Activated CD4-positive, alpha-beta T cell treated with anti-CD3 and anti-CD28 coated beads for 48 hours (primary cell): ENCODE measurements at places on chromosomes 11 and 22.

DNA sequence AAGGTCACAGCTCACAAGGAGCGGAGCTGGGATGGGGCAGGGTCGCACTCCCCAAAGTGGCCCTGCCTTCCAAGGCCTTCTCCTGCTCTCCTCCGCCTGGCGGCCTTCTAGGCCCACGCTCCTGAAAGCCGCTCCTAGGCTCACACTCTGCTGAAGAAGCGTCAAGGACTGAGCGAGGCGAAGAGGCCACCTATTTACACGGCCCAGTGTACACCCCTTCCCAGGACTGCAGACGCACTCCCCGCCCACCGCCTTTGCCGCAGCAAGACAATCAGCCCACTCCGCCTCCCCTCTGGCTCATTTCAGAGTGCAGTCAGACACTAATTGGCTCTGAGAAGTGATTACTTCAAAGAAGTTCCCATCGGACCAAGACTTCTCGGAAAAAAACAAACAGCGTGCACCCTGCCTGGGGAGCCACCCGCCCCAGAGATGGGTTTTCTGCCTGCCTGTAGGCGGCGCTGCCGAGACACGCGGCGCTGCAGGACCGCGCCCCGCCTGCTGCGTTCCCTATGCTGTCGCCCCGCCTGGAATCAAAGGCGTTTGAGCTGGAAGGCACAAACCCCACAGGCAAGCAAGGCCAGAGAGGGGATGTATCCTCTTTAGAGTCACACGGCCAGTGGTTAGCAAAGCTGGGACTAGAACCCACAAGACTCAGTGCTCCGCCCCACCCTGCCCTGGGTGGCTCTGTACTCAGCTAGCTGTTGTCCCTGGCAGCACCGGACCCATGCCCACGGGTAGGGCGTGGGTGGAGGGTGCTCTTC lies 414.8 kb downstream of the BUD13 start:
- DNase-seq, result peak; percentile 9

DNA sequence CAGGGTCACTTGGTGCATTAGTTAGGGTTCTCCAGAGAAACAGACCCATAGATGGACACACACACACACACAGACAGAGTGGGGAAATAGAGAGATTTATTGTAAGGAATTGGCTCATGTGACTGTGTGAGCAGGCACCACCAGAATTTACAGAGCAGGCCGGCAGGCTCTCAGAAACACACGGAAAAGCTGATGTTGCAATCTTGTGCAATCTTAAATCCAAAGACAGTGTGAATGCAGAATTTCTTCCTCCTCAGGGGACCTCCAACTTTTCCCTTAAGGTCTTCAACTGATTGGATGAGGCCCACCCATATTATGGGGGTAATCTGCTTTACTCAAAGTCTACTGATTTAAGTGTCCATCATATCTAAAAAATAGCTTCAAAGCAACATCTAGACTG lies 49.8 kb downstream of the APIP start:
- DNase-seq, result no peak

- DNase-seq, result no peak
Measured at GRCh38 chr11:69518081-69518950, 36.9 kb downstream of the LINC01488 start.

DNA sequence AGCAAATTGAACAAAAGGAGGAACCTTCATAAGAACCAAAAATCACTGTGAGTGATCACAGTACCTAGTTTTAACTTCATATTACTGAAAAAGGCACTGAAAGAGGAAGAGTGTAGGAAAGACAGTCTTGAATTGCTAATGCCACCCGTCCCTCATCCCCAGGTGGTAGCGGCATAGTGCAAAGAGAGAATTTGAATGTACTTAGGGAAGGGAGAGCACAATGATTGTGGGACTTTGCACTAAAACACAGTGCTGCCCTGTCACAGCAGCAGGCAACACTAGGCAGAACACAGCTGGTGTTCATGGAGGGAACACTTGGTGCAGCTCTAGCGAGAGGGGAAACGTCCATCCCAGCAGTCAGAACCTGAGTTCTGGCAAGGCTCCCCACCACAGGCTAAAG lies 716.3 kb upstream of the ANO5 start:
- no peak for DNase-seq

GRCh38 chr11:1299621-1300020 lies 9.8 kb downstream of the TOLLIP start:
- DNase-seq, result no peak

DNA sequence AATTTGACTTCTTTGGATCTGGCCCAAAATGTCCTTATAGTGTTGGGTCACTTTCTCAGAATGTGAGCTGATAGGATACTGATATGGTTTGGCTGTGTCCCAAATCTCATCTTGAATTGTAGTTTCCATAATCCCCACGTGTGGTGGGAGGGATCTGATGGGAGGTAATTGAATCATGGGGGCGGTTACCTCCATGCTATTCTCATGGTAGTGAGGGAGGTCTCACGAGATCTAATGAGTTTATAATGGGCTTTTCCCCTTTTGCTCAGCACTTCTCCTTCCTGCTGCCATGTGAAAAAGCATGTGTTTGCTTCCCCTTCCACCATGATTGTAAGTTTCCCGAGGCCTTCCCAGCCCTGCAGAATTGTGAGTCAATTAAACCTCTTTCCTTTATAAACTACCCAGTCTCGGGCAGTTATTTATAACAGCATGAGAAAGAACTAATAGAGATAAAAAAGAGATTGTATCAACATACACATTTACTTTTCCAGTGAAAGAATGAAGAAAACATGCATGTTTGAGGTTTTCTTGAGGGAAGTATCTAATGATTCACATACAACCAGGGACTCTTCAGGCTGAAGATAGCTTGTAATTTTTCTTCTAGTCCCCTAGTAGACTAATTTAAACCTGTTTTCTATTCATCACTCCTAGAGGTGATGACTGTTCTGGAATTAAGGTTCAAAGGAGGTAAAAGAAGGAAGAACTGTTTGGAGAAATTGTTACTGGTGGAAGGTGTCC lies 17.3 kb upstream of the CSTF3 start:
- DNase-seq, result no peak

DNA sequence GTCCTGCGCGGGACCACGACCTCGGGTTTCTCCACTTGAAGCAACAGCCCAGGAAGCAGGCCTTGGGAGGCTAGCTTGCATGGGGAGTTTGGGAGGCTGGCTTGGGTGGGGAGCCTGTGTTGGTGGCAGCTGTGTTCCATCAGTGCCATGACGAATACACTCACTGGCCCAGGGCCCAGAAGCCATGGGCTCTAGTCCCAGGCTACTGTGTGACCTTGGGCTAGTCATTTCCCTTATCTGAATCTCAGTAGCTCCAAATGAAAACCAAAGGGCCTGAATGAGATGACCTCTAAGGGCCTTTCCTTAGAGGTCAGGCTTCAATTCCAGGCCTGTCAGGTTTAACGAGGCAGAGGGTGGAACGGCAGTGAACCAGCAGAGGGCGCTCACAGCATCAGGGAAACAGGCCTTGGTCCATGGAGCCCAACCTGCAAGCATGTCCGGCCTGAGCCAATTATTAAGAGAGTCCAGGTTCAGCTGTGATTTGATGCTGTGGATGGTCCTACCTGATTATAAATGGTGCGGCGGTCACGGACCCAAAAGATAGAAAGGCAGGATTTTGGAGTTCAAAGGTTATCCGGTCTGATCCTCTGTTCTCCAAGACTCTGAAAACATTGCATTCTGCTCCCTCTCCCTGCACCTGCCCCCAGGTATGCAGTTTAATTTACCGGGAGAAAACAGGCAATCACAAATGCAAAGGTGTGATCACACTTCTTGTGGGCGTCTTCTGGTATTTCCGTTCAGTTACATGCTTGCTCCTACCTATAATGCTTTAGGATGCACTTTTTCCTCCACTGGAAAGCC lies 15.9 kb downstream of the PTPN5 start:
- DNase-seq, result peak; percentile 85
